G401 (cell line): ENCODE measurements at places on chromosomes 1 and 21. TPM values are rescaled to one million over a fixed set of nuclear protein-coding genes. Genes with fewer than 3 reads are reported as not detected.

DNA sequence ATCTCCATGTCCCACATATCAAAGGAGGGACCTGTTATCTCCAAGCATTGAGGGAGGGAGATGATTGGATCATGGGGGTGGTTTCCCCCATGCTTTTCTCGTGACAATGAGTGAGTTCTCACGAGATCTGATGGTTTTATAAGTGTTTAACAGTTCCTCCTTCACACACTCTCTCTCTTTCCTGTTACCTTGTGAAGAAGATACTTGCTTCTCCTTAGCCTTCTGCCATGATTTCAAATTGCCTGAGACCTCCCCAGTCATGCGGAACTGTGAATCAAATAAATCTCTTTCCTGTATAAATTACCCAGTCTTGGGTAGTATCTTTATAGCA lies 91.6 kb downstream of the DDAH1 start:
- DNase-seq, result no peak

DNA sequence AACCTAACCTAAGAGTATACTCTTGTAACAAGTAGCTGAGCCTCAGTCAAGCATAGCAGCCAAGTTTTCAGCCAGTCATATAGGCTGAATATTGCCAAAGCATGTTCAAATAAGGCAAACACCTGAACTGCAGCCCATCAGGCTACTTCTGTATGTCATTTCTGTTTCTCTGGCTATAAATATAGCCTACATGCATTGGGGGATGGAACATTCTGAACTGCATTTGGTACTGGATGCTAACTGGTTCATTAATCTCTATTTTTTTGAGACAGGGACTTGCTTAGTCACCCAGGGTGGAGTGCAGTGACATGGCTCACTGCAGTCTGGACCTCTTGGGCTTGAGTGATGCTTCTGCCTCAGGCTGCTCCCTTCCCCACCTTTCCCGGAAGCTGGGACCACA lies 37.3 kb downstream of the MAST2 start:
- DNase-seq, result no peak

Gene NTRK1
- total RNA-seq, result 0.81 and 1.2 TPM in 2 replicates

- no peak for DNase-seq
Measured at GRCh38 chr1:24919791-24920532, 10.1 kb downstream of the RUNX3 start.

GRCh38 chr1:173421789-173422188 lies 55.3 kb upstream of the PRDX6 start:
- no peak for DNase-seq

DNA sequence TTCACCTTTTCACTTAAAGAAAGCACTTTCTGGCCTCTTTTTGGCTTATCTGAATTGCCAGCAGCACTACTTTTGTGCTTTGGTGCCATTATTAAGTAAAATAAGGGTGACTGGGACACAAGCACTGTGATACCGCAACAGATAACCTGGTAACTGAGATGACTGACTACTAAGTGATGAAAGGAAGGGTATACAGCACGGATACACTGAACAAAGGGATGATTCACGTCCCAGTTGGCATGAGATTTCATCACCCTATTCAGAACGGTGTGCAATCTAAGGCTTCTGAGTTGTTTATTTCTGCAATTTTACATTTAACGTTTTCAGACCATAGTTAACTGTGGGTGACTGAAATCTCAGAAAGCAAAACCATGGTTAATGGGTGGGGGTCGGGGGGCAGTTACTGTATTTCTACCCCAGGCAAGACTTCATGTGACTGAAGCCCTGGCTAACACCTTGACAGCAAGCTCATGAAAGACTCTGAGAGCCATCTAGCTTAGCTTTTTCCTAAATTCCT lies 102.8 kb downstream of the CLIC6 start:
- DNase-seq, result no peak

DNA sequence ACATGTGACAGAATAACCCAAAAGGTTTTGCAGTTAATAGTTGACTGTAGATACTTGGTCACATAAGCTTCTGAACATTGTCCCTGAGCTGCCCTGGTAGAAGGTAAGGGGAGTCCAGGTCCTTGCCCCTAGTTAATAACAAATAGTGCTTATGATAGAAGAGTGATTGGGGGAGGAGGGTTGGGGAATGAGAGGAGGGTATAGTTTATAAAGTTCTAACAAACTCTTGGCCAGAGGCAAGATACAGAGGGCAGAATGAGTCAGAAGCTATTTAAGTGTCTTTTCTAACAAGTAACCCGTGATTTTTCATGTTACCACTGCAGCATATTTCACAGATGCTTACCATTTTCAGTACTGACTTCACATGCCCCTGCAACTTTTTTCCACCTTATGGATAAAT lies 26.7 kb upstream of the MYOCOS start:
- no peak for DNase-seq

DNA sequence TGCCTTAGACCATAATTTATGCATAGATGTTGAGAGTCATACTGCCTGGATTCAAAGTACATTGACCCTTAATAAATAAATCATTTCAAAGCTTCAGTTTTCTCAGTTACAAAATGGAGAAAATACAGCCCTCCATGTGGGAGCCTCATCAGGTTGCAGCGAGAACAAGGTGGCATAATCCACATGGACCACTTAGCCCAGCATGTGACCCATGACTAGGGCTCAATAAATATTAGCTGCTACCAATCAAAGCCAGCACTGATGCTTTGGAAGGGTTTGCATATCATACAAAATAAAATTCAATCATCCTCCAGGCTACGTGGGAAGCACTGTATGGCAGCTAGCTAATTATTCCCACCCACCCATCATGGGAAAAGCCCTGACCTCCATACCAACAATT lies 33.5 kb upstream of the RGS7 start:
- DNase-seq, result no peak
